ENCODE measurements at places on chromosomes 16 and 17.

DNA sequence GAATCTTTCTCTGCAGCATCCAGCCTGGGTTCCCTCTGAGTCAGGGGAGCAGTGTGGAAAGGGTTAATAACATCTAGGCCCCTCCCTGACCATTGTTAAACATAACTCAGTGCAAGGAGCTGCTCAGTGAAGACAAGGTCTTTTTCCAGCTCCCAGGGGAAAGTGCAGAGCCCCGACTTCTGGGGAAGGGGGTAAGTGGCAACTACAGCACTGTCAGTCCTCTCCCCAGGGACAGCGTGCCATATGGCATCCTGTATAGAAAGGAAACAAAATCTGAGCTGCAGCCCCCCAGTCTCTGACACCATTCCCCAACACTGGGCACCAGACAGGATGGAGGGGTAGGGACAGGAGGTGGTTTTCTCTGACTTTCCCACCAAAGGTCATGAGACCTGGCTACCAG, 7.8 kb downstream of the MRPL27 start:
- no peak for DNase-seq

- no peak for DNase-seq
Observed at GRCh38 chr16:86510465-86511261, at the start of gene FOXF1. Gene FOXF1 (plus strand): TSS chr16:86510527. CDS start chr16:86510570, 43 bp downstream.

DNA sequence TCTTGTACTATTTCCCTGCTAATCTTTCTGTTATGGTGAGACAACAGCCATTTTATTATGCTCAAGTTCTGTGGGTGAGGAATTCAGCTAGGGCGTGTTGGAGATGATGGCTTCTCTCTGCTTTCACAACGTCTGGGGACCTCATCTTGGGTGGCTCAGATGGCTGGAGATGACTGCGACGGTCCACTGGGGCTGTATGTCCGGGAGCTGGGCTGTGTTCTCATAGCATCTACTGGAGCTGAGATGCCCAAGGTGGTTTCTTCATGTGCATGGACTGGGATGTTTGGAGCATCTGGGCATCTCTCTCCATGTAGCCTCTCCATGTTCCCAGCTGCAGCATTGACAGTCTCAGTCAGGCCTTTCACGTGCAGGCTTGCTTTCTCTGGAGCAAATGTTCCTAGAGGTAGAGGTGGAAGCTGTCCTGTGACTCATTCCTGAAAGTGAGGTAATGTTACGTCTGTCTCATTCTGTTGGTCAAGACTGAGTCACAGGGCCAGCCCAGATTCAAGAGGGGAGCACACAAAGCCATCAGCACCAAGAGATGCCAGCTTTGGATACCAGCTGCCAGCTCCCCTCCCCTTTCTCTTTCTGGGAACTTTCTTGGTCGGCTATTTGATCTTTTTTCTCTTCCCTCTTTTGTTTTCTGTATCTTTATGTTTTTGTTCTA, 96.2 kb downstream of the RAP1GAP2 start:
- no peak for DNase-seq

GRCh38 chr16:86343796-86344585, 166.3 kb upstream of the FOXF1 start:
- no peak for DNase-seq

GRCh38 chr17:40348562-40349476, 15.7 kb downstream of the GJD3 start:
- DNase-seq, result peak; percentile 85

- no peak for DNase-seq
Observed at GRCh38 chr16:68155425-68155824, 70.3 kb downstream of the NFATC3 start.

DNA sequence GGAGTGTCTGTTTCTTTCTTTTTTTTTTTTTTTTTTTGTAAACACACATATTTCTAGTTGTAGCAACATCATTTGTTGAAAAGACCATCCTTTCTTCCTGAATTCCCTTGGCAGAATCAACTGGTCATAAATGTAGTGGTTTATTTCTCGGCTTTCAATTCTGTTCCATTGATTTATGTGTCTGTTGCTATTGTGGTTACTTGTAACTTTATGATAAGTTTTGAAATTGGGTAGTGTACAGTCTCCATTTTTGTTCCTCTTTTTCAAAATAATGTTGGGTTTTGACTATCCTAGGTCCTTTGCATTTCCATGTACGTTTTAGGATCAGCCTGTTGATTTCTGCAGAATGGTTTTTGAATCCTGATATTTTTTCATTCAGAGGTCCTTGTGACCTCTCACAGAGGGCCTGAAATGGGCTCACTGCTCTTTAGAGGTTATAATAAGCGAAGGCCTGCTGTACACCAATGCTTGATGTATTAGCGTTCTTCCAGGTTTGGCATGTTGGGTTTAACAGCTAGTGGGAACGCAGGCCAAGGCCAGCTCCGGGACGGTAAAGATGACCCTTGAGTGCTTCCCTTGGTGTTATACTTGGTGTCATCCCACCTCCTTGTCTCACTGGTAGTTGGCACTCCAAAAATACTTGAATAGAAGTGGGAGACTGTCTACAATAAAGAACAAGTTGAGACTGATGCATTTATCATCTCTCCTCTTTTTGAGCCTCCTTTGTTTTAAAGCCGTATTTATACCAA, 43.8 kb downstream of the ZNRF1 start:
- no peak for DNase-seq

- DNase-seq, result no peak
Observed at GRCh38 chr17:59296190-59296589, 35.3 kb upstream of the YPEL2 start.

DNA sequence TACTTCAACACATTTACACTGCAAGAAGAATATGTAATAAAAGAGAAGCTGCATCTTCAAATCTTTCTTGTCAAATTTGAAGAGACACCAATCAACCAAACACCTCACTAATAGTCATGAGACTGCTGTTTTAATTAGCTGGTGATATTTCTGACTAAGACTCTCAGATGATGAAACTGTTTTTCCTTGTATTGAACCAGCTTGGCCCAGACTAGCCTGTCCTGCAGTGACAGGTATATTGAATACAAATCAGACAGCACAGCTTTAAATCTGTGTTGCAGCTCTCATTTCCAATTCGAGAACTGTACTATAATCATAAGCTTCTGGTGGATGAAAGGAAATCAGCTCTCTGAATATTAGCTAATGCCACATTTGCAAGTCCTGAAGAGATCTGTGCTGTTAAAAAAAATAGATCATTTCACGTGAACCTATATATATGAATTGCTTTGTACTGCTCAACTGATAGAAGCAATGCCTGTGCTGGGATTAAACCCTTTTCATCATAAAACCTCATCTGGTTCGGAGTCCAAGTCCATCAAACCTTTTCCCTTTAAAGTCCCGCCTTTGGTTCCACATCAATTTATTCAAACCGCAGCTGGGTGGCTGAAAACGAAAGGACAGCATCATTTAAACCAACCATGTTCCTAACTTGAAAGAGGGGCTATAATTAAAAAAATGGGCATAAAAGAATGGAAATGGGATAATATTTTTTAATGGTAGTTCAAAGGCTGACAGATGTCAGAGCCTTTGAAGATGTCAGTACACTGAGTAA, 306.2 kb downstream of the CEP112 start:
- DNase-seq, result no peak

DNA sequence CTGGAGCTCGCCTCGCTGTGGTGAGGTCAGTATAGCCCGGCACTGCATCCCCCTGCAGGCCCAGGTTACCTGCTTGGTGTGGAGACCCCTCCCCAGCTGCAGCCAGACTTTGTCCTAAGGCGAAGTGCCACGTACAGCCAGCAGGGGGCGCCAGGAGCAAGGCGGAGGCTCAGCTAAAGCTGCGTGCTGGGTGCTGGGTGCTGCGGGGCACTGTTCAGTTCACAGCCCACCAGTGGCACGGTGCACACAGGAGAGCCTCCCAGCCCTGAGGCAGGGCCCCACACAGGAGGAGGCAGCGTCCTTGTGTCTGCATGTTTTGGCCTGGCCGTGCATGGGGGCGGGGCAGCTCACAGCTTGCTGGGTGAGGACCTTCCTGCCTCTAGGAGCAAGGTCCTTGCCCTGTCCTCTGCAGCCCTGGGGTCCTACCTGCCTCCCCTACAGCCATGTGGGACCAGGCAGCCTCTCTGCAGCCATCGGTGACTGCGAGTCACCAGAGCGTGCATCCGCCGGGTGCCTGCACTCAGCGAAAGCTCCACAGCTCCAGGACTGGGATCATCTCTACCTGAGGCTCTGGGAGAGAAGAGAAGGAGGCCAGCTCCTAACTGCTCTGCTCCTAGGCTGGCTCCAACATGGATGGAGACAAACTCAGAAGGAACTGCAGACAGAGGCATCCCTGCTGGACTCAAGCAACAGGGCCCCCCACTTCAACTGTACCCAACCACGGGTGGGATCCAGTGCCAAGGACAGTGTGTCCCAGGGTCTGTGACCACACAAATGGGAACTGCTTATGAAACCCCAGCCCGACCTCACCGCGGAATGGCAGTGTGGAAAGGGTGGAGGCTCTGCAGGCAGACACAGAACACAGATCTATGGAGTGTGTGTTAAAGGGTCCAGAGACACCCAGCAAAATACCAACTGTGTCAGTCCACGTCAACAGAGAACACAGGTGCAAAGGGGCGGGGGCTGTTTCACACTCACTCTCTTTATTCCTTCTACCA, 19.0 kb downstream of the SLC7A5 start:
- peak; percentile 42 for DNase-seq

DNA sequence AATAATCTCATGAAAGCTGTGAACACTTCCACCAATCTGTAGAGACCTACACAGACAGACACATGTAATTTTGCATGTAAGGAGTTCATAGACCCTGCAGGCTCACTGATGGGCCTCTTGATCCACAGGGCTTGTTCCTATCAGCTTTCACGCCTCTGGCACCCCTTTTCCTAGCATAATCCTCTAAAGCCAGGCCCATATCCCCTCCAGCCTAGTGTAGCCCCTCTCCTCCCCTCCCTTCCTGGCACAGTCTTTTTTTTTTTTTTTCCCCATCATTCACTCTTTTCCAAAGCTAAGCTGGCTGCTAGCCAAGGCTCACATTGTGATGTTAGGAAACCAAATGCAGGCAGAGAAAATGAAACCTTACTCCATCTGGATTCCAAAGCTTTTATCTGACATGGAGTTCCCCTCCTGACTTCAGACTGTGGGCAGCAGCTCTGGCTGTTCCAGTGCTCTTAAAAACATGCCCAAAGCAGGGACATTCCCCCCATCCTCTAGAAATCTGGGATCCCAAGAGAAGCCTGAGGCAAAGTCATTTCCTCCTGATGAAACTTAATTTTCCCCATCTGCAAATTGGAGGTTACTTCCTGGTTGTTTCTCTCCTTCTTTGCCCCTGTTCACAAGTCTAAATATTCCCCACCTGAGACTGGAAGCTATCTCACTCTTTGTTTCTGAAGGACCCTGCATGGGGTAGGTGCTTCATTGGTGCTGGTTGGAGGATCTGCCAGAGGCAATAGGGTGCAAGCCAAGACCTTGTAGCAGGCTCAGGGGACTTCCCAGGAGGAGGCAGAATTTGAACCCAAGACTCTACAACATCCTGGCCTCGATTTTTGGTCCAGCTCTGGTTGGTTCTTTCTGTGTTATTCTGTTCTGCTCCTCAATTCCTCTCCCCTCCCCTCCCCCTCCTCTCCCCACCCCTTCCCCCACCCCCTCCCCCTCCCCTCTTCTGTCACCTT, 9.9 kb upstream of the CCL5 start:
- peak; percentile 34 for DNase-seq

GRCh38 chr17:4665027-4665426, 23.5 kb upstream of the ALOX15 start:
- no peak for DNase-seq

GRCh38 chr17:75645501-75645888, 12.3 kb downstream of the SMIM5 start:
- DNase-seq, result no peak

GRCh38 chr17:15263206-15263579, 1.9 kb downstream of the PMP22 start:
- no peak for DNase-seq

DNA sequence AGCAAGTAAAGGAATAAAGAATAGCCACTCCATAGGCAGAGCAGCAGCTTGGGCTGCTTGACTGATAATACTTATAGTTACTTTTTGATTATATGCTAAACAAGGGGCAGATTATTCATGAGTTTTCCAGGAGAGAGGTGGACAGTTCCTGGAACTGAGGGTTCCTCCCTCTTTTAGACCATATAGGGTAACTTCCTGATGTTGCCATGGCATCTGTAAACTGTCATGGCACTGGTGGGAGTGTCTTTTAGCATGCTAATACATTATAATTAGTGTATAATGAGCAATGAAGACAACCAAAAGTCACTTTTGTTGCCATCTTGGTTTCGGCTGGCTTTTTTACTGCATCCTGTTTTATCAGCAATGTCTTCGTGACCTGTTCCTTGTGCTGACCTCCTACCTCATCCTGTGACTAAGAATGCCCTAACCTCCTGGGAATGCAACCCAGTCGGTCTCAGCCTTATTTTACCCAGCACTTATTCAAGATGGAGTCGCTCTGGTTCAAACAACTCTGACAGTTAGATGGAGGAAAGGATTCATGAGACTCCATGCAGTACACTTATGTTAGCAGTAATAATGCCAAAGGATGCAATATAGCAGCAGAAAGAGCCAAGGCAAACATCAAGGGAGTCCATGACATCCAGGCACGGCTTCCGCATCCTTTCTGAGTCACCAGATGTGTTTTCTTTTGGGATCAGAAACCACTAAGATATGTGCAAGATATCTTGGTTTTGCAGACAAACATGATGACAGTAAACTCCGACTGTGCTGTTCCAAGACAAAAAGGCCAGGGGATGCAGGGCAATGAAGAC, 55.8 kb upstream of the B4GALNT2 start:
- DNase-seq, result no peak

DNA sequence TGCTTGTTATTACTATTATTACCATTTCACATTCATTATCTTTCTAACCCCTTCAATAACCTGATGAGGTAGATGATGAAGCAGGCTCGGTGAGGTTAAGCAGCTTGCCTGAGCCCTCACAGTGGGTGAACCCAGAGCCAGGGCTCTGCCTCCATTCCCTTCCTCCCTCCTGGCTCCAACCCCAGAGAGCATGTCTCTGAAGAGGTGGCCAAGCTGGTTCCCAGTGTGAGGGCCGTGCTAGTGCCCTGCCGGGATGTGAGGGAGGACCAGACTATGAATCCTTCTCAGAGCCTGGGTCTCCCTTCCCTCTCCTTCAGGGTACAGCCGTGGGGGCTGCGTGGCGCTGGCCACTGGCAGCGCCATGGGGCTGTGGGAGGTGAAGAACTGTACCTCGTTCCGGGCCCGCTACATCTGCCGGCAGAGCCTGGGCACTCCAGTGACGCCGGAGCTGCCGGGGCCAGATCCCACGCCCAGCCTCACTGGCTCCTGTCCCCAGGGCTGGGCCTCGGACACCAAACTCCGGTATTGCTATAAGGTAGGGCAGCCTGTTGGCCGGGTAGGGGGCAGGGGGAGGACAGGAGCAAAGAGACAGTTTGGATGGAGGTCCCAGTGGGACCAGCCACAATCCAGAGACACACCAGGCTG, 49.6 kb downstream of the MRC2 start:
- no peak for DNase-seq

DNA sequence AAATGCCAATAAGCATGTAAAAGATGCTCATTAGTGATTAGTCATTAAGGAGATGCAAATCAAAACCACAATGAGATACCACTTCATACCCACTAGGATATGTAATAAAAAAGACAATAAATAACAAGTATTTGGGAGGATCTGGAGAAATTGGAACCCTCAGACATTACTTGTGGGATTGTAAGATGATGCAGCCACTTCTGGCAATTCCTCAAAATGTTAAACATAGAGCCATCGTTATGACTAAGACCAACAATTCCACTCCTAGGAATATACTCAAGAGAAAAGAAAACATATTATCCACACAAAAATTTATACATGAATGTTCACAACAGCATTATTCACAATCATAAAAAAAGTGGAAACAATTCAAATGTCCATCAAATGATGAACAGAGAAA, 336.2 kb upstream of the PMFBP1 start:
- DNase-seq, result no peak

- peak; percentile 2 for DNase-seq
Observed at GRCh38 chr16:74064120-74064735, 232.4 kb upstream of the PSMD7 start.

- no peak for DNase-seq
Observed at GRCh38 chr16:73183611-73184092, 135.7 kb upstream of the ZFHX3 start.
